Femur (tissue), 1 donor: ENCODE measurements at places on chromosomes 3 and 15.
A peak's percentile ranks its signal among the peaks of the same experiment; 100 is the strongest.

- DNase-seq, result no peak
These were observed 524.1 kb upstream of the CFAP20DC start for GRCh38 chr3:59573911-59574310.

- DNase-seq, result no peak
These were observed 137.6 kb downstream of the GOLIM4 start for GRCh38 chr3:167958141-167958540.

GRCh38 chr3:23115171-23115877, 87.8 kb upstream of the UBE2E2 start:
- DNase-seq, result no peak

DNA sequence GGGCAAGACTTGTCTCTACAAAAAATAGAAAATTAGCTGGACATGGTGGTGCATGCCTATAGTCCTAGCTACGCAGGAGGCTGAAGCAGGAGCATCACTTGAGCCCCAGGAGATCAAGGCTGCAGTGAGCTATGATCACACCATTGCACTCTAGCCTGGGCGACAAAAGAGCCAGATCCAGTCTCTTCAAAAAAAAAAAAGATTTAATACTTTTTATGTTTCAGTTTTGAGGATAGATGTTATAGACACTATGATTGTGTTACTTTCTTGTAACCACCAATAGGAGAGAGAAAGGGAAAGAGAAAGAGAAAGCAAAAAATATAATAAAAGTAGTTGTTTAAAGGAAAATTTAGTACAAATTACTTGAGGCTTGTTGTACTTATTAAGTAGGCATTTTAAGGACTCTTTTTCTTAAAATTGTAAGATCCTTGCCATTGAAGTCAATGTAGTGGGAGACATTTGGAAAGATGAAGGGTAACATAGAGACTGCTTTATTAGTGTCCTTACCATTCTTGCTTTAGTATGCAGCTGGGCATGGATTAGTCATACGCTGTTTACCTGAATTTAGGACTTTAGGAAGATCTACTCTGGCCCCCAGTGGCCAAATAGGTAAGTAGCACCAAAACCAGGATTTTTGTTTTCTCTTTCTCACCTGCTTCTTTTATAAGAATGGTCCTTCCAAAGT, 35.1 kb upstream of the ZDHHC23 start:
- DNase-seq, result no peak

- no peak for DNase-seq
These were observed 55.1 kb upstream of the ATOSA start for GRCh38 chr15:52734329-52734728.

GRCh38 chr3:28232659-28233058, 8.8 kb upstream of the CMC1 start:
- DNase-seq, result no peak

DNA sequence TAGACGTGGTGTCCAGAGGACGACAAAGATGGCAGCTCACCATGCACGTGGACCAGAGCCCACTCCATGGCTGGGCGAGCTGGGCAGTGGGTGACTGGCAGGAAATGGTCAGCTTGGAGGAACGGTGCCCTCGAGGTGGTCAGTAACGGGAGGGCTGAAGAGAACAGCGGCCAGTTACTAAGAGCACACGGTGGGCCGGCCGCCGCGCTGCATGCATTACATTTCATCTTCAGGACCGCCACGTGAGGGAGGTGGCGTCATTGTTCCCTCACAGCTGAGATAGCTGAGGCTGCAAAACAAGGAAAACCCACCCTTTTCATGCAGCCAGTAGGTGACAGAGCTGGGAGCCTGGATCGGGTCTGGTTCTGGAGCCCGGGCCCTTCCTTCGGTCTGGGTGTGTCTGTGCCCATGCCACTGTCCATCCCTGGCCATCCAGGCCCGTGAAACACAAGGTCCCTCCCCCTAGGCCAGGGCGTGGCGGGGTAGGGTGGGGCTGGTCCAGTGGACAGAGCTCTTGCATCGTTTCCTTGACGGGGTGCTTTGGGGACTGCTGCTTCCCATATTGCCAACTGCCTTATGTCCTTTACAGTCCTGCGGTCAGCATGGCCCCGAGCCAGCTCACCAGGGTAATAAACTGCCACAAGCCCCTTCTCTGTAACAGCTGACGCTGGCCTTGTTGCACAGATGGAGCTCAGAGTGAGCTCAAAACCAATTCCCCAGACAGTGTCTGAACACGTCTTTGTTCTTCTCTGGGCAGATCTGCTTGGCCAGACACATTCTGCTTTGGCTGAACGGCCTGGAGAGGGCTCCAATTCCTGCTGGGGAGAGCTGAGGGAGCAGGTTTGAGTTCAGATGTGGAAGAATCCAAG, 51.8 kb downstream of the RGMA start:
- peak; percentile 89 for DNase-seq
